Stimulated activated CD4-positive, alpha-beta T cell treated with anti-CD3 and anti-CD28 coated beads, Interleukin-15, amount 100 ng/mL, for 1 hour (primary cell): ENCODE measurements at places on chromosomes 12 and 14.

GRCh38 chr12:126726481-126727217 lies 1540.3 kb upstream of the TMEM132C start:
- DNase-seq, result no peak

DNA sequence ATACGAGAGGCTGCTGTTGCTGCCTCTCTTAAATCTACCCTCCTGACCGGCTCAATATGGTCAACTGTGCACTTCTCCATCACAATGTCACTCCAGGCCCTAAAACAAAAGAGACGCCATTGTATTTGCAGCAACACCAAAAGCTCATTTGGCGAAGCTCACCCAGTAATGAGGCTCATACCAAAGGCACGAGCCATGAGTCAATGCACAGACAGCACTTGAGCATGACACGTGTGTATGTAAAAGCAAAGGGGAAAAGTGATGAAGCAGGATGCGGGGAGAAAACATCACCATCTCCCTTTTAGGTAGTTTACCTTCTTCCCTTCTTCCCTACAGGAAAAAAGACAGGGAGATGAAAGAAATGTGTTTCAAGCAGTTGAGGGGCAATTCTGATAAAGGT lies 150.3 kb downstream of the FOXN3 start:
- no peak for DNase-seq

DNA sequence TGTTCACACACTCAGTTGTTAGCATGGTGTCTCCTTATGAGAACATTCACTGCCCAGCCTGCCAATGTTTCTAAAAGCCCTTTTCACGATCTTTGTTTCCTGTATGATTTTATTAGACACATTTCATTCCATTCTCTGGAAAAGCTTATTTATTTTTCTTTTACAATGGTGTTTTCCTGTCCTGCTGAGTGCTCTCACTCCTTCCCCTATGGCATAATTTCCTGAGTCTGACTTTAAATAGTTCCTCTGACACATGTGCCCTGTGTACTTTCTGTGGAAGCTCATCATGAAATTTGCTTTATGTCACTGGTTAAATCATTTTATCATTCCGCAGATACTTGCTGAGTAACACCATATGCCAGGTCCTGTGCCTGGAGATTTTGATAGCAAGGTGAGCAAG lies 612.0 kb downstream of the FLRT2 start:
- no peak for DNase-seq

DNA sequence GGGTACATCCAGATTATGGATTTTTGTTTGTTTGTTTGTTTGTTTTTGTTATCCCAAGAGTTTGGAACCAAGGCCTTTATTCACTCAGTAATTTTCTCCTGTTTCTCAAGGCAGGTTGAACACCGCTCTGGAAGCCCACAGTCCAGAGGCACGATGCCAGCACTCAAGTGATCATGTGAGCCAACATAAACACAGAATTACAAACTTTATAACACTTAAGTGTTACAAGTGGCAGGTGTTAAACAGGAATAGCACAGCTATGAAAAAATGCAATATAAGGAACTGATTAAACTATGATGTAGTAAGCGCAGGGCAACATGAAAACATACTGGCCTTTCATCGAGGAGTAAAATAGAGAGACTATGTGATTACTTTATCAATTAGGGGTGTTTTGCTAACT lies 1885.8 kb upstream of the SEL1L start:
- DNase-seq, result no peak

DNA sequence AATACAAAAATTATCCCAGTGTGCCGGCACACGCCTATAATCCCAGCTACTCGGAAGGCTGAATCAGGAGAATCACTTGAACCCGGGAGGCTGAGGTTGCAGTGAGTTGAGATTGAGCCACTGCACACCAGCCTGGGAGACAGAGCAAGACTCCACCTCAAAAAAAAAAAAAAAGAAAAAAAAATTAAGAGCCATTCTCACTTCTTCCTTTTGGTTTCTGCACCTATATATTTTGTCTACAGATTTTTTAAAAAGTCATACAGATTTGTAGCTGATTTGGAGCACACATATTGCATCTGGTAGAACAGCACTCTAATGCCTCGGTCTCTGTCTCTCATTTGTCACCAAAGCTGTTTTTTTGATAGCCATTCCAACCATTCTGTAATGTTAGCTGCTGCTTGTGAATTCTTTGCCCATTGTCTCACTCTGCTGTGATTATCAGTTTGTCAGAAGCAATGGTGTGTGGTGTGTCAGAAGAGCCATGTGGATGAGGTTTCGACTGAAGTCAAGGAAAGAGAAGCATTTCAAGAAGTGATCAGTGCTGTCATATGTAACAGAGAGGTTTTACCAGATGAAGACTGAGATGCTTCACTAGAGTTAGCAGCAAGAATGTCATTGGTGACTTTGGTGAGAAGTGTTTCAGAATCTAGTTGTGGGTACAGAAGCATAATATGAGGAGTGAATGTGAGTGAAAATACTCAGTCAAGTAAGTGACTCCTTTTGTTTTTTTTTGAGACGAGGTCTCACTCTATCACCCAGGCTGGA lies 8.7 kb upstream of the KTN1 start:
- DNase-seq, result no peak

DNA sequence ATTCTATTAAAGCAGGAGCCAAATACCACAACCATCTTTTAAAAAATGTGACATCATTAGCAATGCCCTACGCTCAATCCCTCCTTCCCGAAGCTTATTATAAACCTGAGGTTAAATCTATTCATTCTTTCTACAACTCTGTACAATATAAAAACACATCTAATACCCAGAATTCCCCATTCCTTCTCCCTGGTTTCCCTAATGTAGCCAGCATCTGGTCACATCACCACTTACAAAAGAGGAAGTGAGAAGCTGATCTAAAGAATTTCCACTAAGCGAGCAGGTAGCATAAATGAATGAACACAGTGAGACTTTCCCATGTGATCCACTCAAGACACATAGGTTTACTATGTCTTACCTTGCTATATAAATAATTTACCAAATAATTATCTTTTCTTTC lies 90.4 kb downstream of the LRP6 start:
- DNase-seq, result no peak

DNA sequence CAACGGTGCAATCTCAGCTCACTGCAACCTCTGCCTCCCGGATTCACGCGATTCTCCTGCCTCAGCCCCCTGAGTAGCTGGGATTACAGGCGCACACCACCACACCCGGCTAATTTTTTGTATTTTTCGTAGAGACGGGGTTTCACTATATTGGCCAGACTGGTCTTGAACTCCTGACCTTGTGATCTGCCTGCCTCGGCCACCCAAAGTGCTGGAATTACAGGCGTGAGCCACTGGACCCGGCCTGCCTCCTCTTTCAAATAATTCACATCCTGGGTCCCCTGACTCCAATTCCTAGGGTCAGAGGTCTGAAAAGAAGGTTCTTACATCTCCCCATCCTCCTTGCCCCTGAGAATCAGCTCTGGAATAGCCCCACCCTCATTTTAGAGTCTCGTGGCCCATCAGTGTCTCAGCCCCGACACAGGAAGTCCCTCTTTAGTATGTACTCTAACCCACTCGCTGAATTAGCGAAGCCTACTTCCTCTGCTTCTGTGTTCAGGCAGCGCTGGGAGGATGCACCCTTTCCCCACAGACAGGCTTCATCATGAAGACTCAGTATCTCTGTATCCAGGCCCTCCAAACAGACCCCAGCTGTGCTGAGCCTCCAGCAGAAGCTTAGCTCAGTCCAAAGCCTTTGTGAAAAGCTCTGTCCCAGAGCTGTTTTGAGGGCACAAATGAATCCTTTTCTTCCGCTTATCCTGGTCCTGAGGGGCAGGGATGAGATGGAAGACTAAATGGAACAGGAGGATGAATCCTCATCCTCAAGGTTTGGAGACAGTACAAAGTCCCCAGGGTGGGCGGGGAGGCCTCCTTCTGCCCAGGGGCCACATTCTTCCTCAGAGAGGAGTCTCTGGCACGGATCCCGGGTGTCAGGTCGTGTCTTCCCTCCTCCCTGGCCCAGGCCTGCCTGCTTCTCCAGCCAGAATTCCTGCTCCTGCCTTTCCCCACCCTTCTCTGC lies 3.5 kb downstream of the LPAR5 start:
- no peak for DNase-seq

DNA sequence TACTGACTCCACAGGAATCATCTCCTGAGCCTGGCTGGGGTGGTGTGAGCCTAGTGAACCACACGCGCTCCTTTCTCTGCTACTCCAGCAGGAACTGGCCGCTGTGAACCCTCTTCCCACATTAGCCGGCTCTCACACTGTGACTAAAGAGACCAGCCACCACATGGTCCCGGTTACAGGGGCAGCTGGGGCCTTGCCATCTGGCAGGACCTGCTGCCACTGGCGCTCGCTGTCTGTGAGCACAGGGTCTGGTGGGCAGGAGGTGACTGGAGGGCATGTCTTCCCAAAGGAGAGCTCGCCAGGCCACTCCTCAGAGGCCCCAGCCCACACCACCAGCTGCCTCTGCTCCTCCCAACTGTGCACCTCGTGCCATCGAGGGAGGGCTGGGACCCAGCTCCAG lies 99.3 kb downstream of the SINHCAF start:
- DNase-seq, result no peak

DNA sequence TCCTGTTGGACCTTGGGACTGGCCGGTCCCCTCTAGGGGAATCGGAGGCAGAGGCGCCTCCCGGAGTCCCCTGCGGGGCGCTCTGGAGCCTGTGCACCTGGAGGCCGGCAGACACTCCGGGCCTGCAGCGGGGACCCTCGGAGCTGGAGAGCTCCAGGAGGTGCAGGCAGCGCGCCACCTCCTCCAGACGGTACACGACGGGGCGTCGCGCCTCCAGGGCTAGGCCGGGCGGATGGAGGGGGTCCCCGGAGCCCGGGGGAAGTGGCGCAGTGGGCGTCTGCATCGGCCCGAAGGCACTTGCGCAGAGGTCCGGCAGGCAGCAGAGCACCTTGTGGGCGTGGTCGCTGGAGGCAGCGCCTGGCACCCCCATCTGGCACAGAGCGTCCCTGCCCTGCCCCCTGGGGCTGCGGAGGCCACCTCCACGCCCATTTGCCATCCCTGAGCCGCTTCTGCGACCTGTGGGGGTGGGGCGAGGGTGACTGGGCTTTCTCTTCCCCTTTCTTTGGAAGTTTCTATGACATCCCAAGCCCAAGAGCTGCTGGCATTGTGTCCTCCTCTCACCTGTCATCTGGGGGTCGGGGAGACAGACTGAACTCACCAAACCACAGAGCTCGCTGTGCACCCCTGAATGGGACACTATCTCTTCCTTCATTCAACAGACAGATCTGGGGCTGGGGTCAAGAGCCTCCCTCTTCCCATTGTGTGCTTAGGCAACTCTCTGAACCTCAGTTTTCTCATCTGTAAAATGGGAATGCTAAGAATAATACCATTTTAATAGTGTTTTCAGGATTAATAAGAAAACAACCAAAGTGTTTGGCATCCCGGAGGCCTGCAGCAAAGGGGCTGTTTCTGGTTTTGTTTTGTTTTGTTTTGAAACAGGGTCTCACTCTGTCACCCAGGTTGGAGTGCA lies 37.5 kb upstream of the CORO1C start:
- DNase-seq, result peak; percentile 3

GRCh38 chr12:32901553-32901952 lies 5.0 kb upstream of the PKP2 start:
- DNase-seq, result no peak

DNA sequence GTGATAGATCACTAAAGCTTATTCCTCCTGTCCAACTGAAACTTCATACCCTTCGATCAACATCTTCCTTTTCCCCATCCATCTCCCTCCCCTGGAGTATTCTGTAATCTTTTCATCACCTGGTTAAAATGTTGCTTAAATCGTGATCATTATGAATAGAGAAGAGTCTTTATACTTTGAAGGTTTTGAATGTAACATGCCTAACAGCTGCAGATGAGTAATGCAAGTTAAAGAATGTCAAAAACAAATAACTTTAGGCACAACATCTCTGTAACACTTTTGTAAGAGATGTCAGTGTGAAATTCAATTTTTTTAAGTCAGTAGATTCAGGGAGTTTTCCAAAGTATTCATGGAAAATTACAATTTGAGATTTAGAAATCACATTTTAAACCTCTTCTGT lies 25.0 kb downstream of the RXYLT1 start:
- no peak for DNase-seq

- DNase-seq, result no peak
Observed at GRCh38 chr12:26746121-26746714, 86.8 kb downstream of the ITPR2 start.

GRCh38 chr12:7188562-7189397 lies 706 bp upstream of the PEX5 start:
- peak; percentile 49 for DNase-seq

DNA sequence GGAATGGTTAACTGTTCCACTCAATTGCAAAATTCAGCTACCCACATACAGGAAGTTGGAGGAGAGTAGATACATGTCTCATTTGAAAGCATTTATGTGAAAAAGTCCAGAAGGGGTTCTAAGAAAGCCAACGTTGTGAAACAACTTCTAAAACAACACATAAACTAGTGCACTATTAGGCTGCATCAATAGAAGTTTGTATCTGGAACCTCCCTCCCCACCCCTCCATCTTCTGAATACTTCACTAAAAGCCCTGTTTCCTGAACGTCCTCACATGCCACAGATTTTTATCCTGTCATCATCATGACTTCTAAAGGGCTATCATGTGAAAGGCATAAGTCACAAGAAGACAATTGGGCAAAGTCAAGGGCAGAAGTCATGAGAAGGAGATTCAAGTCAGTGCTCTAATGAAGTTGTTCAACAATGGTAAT lies 5.5 kb downstream of the KRT79 start:
- DNase-seq, result no peak

DNA sequence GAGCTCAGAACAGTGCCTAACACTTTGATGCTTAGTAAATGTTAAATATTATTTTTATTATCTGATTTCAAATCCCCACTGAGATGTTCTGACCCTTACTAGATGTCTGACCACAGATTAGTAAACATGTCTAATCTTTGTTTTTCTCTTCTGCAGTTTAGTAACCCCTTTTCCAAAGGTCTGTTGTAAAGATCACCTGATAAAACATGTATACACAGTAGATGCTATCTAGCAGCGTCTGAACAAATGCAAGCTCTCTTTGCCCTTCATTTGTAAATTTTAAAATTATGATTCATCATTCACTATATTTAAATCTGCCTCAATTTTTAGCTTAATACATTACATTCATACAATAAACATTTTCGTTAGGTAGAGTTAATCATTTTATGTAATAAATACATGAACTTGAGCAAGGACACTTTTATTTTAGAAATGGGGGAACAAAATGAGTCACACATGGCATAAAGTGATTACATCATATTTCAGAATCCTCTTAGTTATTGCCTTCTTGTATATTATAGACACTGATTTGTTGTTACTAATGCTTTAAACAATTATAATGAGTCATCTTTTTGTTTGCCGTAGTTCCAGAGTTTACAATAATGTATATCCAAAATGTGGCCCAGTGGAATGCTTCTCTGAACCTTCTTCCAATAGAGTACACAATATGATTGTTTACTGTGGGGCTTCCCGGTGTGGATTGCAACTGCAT lies 1.7 kb upstream of the OR4K5 start:
- no peak for DNase-seq

- peak; percentile 33 for DNase-seq
Observed at GRCh38 chr12:47216150-47216677, 136.5 kb upstream of the AMIGO2 start.

DNA sequence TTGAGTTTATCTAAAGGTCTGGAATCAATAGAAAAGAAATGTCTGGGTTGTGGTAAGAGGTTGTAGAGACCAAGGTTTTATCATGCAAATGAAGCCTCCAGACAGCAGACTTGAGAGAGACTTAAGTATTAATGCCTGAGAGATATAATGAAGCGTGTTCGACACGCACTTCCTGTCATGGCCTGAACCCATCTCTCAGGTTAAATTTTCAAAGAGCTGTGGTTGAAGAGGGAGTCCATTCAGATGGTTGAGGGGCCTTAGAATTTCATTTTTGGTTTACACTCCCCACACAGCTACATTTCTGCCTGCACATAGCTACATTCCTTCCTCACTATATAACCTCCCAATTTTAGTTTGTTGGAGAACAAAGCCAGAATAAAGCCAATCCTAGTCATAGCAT lies 10.1 kb upstream of the CLEC12A start:
- DNase-seq, result no peak

- DNase-seq, result no peak
Observed at GRCh38 chr14:71694591-71695530, 237.4 kb upstream of the RGS6 start.
